NCI-H446 treated with DMSO at 0.1 percent for 48 hours (cell line): ENCODE measurements at places on chromosomes 2 and 18.

GRCh38 chr2:210267698-210268097 lies 42.5 kb upstream of the ACADL start:
- no peak for DNase-seq

DNA sequence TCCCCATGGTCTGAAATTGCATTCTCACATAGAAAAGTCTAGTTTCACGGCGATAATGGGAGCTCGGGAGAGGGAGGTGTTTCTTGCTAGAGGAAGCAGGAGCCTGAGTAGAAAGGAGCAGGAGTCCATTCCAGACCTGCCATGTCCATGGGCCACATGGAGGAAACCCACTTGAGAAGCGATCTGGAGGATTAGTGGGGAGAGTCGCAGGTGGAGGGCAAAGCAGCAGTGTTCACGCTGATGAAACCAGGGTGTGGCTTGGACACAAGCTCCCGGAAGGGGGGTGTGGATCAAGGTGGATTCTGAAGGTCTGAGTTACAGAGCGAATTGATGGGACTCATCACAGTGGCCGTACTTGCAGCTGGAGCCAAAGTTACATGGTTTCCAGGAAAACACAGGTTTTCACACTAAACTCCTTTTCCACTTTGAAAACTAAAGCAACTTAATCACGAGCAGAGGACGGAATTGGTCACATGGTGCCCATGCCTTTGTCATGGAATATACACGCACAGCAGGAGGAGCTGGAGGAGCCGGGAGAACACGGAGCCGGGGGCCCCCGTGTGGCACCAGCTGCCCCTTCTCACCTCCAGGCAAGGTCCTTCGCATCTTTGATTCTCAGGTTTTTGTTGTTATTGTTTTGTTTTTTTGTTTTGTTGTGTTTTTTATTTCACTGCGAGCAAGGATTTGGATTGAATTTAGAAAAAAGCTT lies 255.1 kb upstream of the MYT1L start:
- no peak for DNase-seq

DNA sequence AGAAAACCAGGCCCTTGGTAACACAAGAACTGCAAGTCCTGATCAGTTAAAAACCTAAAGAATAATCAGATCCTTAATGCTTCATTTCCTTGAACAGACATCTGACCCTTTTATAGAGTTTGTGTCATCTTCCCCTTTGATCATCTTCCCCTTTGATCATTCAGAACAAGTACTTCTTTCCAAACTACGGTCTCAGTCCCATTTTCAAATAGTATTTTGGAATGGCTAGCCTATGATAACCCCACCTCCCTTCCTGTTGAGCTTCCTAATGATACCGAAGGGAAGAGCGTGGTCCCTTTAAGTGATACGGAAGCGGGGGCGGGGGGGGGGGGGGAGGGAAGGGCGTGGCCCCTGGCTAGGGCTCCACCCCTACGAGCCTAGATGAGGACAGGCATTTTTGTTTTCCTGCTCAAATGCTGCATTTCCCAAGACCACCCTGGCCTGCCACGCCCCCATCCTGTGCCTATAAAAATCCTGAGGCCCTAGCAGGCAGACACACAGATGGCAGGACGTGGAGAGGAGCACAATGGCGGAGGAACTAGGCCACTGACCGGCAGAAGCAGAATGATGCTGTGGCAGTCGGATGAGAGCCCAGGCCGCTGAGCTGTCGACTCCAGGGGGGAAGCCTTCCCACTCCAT lies 24.1 kb upstream of the CHRNA1 start:
- no peak for DNase-seq

DNA sequence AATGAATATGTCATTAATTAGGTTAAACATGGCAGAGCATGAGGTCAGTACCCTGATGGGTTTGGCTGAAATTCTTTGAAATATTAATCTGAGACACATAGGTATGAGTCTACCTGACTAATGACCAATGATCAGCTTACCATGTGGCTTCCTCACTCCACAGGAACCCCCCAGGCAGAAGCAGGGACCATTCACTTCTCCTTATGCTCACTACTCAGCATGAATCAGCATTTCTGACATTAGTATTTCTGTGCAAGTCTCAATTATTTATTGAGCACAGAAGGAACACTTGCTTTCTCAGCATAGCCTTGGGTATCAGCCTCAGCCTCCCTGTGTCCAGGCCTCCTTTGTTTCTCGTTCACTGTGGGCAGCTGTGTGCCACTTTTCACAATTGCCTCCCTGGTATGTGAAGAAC lies 9.3 kb upstream of the KCNE4 start:
- DNase-seq = no peak

DNA sequence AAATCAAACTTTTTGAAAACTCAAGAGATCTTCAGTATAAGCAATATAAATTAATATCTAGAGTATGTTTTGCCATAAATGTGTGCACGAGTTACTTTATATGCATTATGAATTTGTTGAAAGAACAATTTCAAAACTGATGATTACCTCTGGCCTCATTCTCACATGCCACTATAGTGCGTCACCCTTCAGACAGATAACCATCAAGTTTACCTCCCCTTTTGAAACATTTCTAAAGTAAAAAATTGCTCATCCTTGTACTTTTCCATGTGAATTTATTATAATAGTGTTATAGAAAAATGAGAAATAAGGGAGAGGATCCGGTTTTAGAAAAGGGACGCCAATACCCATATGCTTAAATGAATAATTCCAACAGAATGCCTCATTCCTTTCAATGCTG lies 38.3 kb downstream of the ZEB2 start:
- no peak for DNase-seq
